ENCODE measurements at places on chromosomes 4 and X. TPM values are rescaled to one million over a fixed set of nuclear protein-coding genes. Genes with fewer than 3 reads are reported as not detected.

DNA sequence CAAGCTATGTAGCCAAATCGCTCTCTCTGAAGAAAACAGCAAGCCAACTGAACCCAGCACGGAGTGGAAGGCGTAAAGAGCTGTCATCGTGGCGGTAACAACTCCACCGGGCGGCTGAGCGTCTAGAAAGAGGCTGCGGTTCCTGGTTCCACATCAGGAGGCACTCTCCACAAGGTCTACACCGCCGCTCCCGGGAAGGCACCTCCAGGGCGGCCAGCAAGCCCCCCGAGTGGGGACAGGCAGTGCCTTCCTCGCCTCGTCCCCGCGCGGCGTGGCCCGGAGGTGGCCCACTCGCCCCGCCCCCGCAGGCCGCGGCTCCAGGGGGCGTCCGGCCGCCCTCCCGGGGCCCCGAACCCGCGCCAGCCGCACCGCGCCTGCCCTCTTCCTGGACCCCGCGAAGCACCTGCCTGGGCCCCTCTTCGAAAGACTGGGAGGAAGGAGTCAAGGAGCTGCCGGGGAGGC lies 755 bp downstream of the KLHL8 start:
- peak; percentile 44 for DNase-seq

- peak; percentile 44 for DNase-seq
These were observed 97.8 kb upstream of the ATOH1 start for GRCh38 chr4:93730760-93731159.

DNA sequence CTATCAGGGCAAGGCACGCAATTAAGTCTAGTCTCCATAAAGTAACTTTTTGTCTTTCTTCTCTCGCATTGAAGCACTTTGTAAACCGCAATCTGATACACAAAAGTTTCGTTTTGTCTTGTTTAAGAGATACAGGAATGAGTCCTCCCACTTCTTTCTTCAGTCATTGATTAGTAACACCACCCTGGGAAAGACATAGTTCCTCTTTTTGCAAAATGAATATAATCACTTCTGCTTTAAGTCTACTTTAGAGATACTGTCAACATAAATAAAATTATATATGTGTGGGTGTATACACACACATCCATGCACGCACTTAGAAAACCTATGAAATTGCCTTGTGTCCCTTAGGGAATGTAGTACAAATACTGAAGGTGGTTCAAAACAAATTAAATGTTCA lies 11.7 kb downstream of the COQ2 start:
- no peak for DNase-seq

- no peak for DNase-seq
These were observed 226.2 kb upstream of the BCOR start for GRCh38 chrX:40323977-40324376.

- DNase-seq: peak; percentile 39
These were observed 150.2 kb upstream of the MAMLD1 start for GRCh38 chrX:150212672-150213480.

DNA sequence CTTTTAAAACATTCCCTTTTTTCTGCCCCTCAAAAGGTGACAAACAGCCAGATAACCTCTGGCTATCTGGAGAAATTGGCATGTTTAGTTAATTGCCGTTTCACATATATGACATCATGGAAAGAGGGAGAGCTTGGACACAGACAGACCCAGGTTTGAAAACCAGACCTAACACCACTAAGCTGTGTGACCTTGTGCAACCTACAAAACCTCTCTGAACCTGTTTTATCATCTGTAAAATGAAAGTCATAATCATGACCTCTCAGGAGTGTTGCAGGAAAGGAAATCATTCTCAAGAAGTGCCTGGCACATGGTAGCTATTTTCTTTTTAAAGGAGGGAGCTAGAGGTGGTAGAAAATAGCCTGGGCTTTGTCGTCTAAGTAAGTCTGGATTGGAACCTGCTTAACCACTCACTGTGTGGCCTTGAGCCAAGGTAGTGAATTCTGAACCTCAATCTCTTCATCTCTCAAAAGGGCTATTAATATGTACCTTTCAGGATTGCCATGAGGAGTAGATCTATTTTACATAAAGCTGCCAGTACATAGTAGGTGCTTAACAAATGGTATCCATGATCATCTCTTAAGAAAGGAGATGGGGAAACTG lies 363.5 kb downstream of the BCOR start:
- DNase-seq: no peak

GRCh38 chr4:135533053-135533452 lies 1331.5 kb upstream of the PABPC4L start:
- no peak for DNase-seq

DNA sequence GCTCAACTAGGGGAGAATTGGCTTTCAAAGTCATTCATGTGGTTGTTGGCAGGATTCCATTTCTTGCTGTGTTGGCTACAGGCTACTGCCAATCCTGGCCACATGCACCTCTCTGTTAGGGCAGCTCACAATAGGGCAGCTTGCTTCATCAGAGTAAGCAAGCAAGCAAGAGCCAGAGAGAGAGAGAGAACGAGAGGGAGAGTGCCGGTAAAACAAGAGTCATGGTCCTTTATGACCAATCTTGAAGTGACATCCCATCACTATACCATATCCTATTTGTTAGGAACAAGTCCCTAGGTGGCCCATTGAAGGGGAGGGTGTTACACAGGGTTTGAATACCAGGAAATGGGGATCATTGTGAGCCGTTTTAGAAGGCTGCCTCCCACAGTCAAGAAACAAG lies 33.0 kb upstream of the TLR2 start:
- no peak for DNase-seq

GRCh38 chr4:104976262-104976661 lies 170.4 kb upstream of the TET2 start:
- DNase-seq: no peak

Gene RNF175
- total RNA-seq: not detected

Gene INPP4B
- 8.2 TPM for total RNA-seq

Gene HAND2
- total RNA-seq: 11.4 TPM

Gene CSAG2
- total RNA-seq: not detected

Gene STATH
- not detected for total RNA-seq

Data from body of pancreas (tissue), 4 donors.